ENCODE measurements at places on chromosomes 13 and 19.

- DNase-seq: no peak
Observed at GRCh38 chr13:99501848-99502301, 603 bp downstream of the TM9SF2 start.

DNA sequence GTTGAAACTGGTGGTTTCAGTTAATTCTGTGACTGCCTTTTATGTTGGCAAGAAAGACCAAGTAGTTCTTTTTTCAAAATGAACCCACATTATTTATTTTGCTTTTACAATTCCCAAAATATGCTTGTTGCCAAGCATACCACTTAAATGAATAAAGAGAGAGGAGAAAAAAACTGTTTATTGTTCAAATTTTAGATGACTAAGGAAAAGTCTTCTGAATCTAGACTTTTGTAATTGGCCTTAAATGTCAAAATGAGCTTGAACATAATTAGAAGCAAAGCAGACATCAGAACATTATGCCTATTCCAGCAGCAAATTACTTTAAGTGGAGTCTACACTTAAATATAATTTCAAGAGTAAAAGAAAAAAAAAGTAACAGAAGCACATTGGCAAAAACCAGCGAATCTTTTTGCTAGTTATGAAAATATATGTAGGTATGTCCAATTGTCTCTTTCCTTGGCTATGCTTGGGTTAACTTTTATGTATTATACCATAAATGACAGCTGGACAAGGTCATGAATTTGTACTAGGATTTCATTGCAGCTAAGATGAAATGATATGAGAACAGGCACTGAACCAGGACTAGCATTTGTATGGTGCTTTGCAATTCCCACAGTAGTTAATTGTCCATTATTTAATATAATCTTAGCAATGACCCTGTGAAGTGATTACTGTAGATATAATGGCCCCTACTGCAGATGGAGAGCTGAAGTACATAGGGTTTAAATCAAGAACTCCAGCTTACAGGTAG is 211.9 kb downstream of the NALCN start:
- DNase-seq: peak; percentile 13

DNA sequence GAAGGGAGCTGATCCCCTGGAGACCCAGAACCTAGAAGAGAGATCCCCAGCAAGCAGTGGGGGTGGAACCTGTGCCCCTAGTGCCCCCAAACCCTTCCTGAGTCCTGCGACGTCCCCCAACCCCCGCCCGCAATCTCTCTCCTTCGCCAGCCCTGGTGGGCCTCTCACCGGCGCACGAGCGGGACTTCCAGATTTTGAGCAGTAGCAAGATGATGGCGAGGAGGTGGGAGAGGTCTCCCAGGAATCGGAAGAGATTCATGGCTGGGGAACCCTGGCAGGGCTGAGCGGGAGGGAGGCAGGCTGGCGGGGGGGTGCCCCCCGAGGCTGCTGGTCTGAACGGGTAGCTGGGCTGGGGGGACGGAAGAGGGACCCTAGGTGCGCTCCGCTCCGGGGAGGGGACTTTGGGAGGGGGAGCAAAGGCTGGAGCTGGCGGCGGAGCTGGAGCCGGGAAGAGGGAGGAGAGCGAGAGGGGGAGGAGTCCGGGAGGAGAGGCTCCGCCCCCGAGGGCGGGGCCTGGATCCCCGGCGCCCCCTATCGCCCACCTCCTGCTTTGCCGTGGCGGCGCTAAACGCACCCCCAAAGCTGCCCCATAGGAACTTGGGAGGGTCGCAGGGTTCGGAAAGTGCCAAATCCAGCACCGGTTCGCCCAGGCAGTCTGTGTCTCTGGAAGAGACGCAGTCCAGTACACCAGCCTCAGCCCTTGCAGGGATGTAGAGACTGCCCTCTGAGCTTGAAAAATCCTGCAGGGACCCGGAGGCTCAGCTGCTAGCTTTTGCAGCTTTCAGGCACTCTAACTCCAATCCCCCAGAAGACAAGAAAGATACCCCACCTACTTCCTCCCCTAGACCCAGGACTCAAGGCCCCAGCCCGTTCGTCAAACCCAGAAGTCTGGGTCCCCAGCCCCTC is at the start of gene KDELR1:
Gene KDELR1, minus strand, starts transcription at position 452 of the 906 bp plus-strand sequence. Its CDS starts 193 bp downstream, at position 259.
- no peak for DNase-seq

- no peak for DNase-seq
Observed at GRCh38 chr19:49767381-49767780, 580 bp downstream of the AP2A1 start.

DNA sequence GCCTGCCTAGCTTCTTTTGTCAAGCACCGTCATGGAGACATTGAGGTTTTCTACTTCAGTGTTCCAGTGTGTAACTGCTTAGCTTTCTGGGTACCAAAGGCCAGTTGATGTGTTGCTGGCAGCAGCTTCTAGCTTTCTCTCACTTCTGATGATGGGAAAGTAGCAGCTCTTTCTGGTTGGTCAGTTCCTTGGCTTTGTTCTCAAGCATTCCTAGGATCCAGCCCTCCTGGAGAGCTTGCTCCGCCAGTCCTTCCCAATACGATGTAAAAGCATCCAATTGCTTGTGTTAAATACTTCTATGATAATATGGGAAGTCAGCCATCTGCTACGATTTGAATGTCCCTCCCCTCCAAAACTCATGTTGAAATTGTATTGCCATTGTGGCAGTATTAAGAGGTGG is 182.8 kb downstream of the UGGT2 start:
- DNase-seq: no peak

DNA sequence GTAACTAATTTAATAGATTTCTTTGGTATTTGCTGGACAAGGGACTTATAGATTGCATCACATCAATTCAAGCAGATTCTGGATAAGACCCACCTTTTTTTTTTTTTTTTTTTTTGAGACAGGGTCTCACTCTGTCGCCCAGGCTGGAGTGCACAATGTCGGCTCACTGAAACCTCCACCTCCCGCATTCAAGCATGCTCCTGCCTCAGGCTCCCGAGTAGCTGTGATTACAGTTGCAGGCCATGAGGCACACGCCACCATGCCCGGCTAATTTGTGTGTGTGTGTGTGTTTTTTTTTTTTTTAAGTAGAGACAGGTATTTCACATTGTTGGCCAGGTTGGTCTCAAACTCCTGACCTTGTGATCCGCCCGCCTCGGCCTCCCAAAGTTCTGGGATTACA is 4.2 kb upstream of the PRODH2 start:
- DNase-seq: no peak

DNA sequence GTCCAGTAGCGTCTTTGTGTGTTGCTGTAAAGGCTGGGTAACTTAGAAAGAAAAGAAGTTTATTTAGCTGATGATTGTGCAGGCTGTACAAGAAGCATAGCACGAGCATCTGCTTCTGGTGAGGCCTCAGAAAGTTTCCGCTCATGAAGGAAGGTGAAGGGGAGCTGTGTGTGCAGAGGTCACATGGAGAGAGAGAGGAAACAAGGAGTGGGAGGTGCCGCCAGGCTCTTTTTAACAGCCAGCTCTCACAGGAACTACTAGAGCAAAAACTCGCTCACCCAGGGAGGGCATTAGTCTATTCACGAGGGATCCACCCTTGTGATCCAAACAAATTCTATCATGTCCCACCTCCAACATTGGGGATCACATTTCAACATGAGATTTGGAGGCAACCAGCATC is 99.8 kb downstream of the GPR12 start:
- no peak for DNase-seq

DNA sequence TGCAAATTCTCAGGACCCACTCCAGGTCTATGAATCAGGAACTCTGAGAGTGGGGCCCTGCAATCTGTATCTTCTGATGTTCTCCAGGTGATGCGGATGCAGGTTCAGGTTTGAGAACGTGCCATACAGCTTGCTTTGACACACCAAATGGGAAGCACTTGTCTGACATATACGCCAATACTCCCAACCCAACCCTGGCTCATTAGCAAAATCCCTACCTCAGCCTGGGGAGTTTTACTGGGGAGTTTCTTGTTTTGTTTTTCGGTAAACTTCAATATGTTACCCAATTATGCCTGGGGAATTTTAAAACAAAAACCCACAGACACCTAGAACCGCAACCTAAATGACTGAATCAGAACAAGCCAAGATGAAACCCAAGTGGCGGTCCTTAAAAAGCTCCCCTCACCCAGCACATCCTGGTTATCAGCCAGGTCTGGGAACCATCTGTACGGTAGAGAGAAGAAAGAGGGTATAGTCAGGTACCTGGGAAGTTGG is 41.2 kb downstream of the ABCC4 start:
- DNase-seq: no peak

- no peak for DNase-seq
Observed at GRCh38 chr19:4506449-4507149, 11.7 kb downstream of the PLIN4 start.

DNA sequence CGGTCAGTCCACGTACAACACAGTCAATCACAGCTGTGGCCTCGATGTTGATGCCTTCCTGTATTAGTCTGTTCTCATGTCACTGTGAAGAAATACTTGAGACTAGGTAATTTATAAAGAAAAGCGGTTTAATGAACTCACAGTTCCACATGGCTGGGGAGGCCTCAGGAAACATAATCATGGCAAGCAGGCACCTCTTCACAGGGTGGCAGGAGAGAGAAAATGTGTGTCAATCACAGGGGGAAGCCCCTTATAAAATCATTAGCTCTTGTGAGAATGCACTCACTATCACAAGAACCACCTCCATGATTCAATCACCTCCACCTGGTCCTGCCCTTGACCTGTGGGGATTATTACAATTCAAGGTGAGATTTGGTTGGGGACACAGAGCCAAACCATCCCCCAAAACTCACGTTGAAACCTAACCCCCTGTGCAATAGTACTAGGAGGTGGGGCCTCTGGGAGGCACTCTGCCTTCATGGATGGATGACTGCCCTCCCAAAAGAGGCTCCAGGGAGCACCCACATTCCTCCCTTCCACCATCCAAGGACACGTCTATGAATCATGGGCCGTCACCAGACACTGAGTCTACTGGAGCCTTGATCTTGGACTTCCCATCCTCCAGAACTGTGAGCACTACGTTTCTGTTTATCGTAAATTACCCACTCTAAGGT is 2.3 kb upstream of the PROZ start:
- DNase-seq: no peak

GRCh38 chr19:16608290-16608739 is 19.7 kb downstream of the MED26 start:
- DNase-seq: peak; percentile 87

DNA sequence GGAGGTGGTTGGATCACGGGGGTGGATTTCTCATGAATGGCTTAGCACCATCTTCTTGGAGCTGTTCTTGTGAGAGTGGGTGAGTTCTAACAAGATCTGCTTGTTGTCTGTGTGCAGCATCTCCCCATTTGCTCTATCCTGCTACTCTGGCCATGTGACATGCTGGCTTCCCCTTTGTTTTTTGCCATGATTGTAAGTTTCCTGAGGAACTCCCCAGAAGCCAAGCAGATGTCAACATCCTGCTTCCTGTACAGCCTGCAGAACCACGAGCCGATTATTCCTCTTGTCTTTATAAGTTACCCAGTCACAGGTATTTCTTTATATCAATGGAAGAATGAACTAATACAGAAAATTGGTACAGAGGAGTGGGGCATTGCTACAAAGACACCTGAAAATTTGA is 2.3 kb upstream of the SIGLEC12 start:
- DNase-seq: no peak

GRCh38 chr13:50635504-50635903 is 208.0 kb downstream of the DLEU7 start:
- no peak for DNase-seq

GRCh38 chr13:50509771-50510441 is 333.6 kb downstream of the DLEU7 start:
- DNase-seq: no peak

GRCh38 chr19:4350726-4351125 is 7.4 kb downstream of the MPND start:
- no peak for DNase-seq

DNA sequence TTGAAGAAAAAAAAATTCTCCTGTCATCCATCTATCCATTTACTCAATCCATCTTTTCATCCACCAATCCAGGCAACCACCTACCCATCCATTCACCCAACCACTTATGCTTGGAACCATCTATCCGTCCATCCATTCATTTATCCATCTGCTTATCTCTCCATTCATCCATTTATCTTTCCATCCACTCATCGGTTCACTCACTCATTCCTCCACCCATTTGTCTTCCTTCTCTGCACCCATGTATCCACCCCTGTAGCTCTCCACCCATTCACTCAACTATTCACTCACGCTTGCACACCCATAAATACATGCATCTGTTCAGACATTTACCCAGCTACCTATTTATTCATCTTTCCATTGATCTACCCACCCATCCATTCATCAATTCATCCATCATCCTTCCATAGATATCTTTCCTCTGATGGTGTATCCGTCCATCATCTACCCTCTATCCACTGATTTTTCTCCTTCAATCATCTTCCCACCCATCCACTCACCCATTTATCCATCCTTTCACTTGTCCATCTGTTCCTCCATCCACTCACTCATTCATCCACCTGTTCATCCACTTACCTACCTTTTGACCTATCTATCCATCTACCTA is 9.5 kb downstream of the NPHS1 start:
- DNase-seq: no peak

- DNase-seq: peak; percentile 77
Observed at GRCh38 chr19:10191347-10191746, 3.4 kb downstream of the DNMT1 start.

DNA sequence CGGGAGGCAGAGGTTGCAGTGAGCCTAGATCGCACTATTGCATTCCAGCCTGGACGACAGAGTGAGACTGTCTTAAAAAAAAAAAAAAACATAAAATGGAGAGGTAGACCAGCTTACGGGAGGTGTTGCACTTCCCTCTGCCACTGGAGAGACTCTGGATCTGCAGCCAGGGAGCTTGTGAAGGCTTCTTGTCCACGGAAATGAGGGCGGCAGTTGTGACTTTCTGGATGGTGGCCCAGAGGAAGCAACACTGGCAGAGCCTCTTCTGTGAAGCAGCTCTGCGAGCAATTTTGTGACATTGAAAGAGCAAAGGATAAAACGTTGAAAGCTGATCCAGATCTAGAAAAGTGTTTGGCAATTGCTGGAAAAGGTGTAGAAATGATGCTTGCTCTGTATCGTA is 10.4 kb downstream of the SPINT2 start:
- DNase-seq: no peak

- no peak for DNase-seq
Observed at GRCh38 chr13:51152701-51153100, 41.6 kb upstream of the C13orf42 start.

All from GM04503 (cell line).